T-helper 2 cell (primary cell): ENCODE measurements at places on chromosomes 11 and 22.

GRCh38 chr11:131471976-131472375 lies 101.6 kb downstream of the NTM start:
- DNase-seq = no peak

DNA sequence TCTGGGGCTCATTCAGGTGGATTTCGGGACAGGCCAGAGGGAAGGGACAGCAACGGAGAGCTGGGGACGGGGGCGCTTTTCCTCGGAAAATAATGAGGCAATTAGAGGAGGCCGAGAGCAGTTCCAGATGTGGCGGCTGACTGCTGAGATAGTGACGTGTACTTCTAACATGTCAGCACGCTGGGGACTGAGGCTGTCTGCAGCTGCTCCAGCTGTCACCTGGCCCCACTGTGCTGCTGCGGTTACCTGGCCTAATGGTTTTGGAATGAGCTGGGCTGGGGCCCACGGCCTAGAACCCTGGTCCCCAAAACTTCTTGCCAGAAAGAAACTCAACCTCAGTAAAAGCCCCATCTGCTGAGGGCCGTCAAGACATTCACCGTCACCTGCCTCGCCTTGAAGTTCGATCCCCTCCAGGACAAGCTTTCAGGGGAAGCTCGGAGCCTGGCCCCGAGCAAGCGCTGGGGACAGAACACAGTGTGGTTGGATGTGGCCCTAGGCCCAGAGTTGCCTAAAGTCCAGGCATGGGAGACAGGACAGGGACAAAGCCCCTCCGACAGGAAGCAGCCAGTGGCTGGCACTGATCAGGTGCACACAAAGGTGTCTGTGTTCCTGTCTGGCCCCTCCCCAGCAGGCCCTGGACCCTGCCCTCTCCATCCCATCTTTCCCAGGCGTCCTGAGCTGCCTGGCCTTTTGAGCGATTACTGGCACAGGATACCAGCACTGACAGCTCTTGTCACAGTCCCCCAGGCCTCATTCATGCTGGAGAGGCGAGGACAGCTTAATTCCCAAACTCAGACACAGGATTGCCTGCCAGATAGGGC lies 22.1 kb downstream of the RPUSD4 start:
- DNase-seq = no peak

DNA sequence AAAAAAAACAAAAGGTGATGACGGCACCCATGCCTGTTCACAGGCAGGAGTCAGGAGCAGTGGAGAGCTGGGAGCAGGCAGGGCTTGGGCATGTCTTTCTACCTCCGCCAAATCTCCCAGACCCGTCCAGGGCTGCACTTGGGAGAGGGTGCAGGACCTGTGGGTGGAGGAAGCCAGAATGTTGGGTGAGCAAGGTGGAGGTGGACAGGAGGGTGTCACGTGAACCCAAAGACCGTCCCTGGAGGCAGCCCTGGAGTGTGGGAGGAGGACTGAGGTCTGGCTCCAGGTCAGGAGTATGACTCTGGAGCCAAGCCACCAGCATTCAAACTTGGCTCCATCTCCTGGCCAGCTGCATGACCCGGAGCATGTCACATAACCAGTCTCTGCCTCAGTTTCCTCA lies 26.6 kb upstream of the RELT start:
- DNase-seq = no peak

- DNase-seq = no peak
These were observed 7.7 kb downstream of the LIPT2 start for GRCh38 chr11:74485868-74486267.

GRCh38 chr11:2700415-2701211 lies 819 bp upstream of the KCNQ1OT1 start:
- DNase-seq = no peak

- no peak for DNase-seq
These were observed 6.4 kb downstream of the MS4A15 start for GRCh38 chr11:60762851-60763691.

DNA sequence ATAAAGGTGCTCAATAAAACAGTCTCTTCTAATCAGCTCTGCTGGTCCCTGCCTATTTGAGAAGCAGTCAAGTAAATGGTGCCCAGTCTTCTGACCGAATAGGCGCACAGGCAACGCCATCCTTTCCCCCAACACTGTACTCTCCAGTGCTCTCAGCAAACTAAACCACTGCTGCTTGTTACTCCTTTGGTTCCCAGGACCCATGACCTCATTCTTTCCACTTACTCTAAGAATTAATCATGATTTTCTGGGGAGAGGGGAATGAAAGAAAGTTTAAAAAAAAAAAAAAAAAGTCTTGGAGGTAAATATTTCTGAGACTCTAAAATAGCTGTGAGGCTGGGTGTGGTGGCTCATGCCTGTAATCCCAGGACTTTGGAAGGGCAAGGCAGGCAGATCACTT lies 63.7 kb downstream of the SGSM3 start:
- DNase-seq = no peak

DNA sequence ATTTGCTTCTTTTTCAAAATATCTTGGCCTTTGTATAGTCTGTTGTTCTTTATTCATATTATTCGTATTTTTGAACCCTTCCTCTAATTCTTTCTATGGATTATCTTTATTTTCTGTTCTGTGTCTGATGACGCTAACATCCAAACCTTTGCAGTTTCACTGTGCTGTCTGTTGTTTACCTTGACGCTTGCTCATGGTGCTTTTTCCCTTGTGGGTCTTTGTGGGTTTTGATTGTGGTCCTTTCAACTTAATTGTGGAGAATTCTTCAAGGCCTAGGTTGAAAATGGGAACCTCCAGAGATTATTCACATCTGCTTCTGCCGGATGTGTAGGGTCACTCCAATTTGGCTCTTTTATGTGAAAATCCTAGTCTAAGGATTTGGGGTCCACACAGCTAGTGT lies 34.6 kb downstream of the PARVG start:
- DNase-seq = no peak

GRCh38 chr11:7545611-7546010 lies 31.8 kb downstream of the PPFIBP2 start:
- DNase-seq = no peak

- DNase-seq = no peak
These were observed 54.4 kb downstream of the FCHSD2 start for GRCh38 chr11:73087730-73088129.

GRCh38 chr11:121344824-121345223 lies 52.3 kb downstream of the SC5D start:
- DNase-seq = no peak

- DNase-seq = no peak
These were observed 99.5 kb downstream of the SPATA19 start for GRCh38 chr11:133745791-133746190.

- no peak for DNase-seq
These were observed 43.4 kb downstream of the WEE1 start for GRCh38 chr11:9616858-9617257.

GRCh38 chr11:134643115-134644012 lies 231.3 kb upstream of the B3GAT1 start:
- DNase-seq = no peak

GRCh38 chr11:18171377-18172000 lies 1.1 kb upstream of the MRGPRX4 start:
- no peak for DNase-seq

GRCh38 chr11:124075841-124076651 lies 34.9 kb upstream of the OR10G7 start:
- no peak for DNase-seq

DNA sequence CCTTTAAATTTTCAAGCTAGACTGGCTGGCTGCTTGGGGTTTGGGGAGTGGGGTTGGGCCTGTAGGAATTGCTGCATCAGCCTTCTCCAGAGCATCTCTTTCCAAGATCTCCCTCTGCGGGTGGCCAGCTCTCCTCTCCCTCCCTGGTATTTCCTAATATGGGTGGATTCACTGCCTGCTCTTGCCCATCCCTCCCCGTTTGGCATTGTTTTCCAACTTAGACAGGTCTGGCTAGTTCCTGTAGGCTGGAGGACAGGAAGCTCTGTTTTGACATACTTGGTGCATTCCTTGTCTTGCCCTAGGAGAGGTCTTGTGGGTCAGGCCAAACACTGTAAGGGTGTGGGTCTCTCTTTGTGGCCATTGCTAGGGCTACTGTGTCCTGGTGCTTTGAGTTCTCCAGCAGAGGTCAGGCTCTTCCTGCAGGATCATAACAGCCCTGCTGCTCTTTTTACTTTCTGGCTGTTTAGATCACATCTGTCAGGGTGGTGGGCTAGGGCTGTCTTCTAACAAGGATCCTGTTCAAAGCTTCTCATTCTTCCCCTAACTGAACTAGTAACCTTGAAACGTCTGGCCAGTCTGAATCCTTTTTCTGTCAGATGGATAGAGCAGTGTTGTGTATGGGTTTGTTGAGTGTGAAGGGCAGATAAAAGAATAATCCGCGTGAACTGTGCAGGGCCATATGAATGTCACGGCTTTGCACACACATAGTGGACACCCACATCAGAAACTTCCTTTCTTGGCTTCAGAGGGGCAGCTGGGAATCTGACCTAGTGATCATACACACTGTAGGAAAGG lies 18.3 kb upstream of the MICALL1 start:
- DNase-seq = no peak

DNA sequence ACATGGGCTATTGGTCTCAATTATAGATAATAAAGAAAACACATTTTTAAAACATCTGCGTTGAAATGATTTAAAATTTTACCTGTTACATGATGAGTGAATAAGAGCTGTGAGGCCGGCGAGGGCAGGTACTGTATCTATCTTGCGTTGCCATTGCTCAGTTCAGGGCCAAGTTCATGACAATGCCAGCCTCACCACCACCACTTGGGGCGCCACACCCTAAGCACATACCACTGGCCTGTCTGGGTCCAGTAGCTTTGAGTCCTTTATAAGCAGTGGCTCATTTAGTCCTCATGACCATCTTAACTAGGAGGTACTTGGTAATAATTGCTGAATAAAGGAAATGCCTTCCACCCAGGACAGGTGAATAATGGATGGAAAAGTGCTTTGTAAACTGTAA lies 14.5 kb upstream of the MB start:
- DNase-seq = no peak

DNA sequence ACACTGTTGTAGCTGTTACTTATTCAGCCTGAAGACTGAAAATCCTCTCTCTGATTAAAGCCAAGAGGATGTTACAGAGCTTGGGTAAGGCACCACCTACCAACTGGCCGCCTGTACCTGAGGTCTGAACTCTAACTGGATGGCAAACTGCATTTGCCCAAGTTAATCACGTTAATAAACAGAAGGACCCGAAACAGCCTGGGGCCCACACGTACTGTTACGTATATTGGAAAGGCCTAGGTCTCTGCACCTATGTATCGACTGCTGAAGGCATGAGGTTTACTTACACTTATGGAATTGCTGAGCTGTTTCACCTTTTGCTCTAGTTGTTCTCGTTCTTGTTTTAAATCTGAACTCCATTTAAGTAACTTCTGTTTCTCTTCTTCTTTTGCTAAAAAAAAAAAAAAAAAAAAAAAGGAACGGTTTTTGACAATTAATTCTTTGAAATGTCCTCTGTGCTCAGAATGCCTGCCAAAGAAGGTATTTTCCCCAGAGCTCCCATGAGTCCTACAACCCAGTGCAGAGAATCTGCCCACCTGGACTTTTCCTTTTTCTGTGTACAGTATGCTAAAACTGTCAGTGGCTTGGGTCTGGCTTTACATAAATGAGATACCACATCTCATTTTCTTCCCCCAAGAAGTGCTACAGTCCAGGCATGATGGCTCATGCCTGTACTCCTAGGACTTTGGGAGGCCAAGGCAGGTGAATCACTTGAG lies 13.1 kb downstream of the LARGE2 start:
- DNase-seq = no peak

DNA sequence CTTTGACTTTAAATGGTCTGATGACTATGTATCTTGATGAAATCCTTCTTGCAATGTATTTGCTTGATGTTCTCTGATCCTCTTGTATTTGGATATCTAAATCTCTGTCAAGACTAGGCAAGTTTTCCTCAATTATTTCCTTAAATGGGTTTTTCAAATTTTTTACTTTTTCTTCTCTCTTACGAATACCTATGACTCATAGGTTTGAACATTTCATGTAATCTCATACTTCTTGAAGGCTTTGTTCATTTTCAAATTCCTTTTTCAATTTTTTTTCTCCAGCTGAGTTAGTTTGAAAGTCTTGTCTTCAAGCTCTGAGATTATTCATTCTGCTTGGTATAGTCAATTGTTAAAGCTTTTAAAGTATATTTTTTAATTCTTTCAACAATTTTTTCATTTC lies 13.1 kb downstream of the OR10W1 start:
- DNase-seq = no peak

GRCh38 chr11:28017816-28018215 lies 90.1 kb downstream of the KIF18A start:
- DNase-seq = no peak

DNA sequence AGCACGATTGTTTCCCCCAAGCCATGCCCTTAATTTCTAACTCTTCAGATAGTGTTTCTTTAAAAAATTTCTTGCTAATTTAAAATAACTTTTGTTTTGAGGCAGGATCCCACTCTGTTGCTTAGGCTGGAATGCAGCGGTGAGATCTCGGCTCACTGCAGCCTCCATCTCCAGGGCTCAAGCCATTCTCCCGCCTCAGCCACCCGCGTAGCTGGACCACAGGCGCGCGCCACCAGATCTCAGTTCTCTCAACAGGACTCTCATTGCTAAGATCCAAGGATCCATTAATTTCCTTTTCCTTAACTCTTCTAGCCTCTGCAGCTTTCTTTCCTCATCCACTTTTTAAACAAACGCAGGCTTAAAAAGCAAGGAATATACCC lies 327 bp upstream of the MED17 start:
- no peak for DNase-seq

DNA sequence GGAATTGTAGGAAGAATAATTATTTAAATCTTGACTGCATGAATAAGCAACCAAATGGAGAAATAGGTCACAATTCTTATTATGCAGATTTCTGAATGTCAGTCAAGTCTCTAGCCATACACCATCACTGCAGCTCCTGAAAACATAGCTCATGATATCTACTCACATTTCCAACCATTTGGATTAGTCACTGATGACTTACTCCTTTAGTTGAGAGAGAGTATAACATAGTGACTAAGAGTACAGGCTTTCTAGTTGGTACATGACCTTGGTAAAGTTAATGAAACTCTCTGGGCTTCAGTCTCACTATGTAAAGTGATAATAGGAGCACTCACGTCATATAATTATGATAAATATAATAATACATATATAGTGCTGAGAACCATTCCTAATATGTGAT lies 265.2 kb downstream of the KCNA4 start:
- DNase-seq = no peak

DNA sequence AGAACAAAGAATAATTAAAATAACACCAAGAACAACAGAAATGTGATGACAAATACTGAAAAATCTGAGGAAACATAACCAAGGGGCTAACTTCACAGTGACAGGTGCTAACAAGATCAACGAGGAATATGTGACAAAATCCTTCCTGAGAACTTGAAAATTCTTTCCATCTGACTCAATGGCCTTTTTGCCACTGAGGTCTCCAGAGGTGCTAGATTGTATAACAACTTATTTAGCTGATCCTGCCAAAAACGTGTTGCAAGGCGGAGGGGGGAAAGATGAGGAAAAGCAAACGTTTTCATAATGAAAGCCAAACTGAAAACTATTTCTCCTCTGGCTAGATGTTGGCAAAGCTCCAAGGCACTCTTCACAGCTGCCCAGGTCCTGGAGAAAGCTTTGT lies 364.5 kb downstream of the NTM start:
- no peak for DNase-seq

- DNase-seq = no peak
These were observed 683.3 kb downstream of the LUZP2 start for GRCh38 chr11:25180187-25180586.
